ENCODE measurements at places on chromosomes 1 and 21.

- DNase-seq, result no peak
Observed at GRCh38 chr1:109926662-109927300, 16.1 kb downstream of the CSF1 start.

- no peak for DNase-seq
Observed at GRCh38 chr1:15735304-15736037, 587 bp upstream of the SLC25A34 start.

DNA sequence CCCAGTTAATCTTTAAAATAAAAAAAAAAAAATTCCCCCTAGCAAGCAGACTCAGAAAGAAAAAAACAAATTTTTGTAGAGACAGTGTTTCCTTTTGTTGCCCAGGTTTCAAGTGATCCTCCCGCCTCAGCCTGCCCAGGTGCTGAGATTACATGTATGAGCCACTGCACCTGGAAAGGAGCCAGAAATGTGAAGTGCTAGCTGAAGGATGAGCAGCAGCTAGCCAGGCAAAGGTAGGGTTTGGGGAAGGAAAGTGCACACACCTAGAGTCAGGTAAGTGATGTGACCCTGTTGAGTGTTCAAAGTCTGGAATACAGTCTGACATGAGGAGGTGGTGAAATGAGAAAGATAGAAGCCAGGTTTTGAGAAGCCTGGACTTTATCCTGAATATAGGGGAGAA, 1.7 kb downstream of the AKR1A1 start:
- DNase-seq, result no peak

GRCh38 chr21:26127918-26128317, 42.7 kb downstream of the APP start:
- no peak for DNase-seq

DNA sequence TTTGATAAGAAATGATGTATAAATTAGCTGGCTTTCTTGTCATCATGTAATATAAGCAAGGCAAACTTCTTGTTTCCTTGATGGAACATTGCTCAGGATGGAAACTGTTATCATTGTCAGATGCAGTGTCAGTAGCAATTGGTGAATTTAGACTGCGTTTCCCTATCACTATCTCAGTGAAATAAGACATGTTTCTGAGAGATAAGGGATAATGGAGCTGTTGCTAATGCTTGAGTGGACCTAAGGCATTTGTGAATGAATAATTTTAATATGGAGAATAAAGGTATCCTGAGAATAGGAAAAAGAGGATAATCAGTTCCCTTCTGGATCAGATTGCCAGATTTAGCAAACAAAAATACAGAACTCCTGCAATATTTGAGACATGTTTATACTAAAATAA, 160.9 kb downstream of the HLX start:
- no peak for DNase-seq

DNA sequence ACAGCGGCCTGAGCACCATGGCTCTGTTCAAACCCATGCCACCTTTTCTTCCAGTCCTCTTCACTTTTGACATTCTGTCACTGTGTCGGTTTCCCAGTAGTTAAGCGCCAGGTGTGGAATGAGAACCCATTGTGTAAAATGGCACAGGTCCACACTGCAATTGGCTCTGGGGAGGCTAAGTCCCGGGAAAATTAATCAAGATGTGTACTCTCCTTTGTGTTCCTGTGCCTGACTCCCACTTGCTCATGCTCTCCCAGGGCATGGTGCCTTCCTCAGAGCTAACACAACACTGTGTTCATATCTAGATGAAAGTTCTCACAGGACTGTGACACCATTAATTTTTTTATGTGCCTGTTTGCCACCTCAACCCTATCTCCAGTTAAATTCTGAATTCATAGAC, 59.0 kb upstream of the BTG3 start:
- DNase-seq, result no peak

DNA sequence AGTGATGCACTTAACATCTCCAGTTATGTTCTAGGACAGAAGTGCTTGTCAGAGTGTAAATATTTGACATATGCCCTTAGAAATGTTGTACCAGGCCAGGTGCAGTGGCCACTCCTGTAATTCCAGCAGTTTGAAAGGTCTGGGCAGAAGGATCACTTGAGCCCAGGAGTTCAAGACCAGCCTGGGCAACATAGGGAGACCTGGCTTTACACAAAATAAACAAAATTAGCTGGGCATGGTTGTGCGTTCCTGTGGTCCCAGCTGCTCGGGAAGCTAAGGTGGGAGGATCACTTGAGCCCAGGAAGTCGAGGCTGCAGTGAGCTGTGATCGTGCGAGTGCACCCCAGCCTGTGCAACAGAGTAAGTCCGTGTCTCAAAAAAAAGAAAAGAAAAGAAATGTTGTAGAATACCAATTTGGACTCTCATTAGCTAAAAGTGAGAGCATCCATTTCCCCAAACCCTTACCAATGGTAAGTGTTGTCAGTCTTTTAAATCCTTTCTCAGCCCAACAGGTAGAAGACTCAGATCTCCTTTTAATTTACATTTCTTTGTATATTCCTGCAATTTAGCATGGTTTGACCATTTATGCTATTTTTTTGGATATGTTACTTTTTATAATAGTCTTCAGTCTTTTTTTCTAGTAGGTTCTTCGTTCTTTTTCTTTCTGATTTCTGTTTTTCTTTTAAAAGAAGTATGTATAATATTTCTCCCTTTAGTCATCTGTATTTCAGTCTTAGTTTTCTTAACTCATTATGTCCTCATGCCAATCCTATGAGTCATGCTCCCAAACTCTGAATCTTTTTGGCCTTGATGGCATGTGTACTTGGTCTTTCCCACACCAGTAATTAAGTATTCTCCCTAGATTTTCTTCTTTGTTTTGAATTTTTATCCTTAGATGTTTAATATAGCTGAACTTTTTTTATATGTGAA, 74.4 kb downstream of the CAMTA1 start:
- no peak for DNase-seq

DNA sequence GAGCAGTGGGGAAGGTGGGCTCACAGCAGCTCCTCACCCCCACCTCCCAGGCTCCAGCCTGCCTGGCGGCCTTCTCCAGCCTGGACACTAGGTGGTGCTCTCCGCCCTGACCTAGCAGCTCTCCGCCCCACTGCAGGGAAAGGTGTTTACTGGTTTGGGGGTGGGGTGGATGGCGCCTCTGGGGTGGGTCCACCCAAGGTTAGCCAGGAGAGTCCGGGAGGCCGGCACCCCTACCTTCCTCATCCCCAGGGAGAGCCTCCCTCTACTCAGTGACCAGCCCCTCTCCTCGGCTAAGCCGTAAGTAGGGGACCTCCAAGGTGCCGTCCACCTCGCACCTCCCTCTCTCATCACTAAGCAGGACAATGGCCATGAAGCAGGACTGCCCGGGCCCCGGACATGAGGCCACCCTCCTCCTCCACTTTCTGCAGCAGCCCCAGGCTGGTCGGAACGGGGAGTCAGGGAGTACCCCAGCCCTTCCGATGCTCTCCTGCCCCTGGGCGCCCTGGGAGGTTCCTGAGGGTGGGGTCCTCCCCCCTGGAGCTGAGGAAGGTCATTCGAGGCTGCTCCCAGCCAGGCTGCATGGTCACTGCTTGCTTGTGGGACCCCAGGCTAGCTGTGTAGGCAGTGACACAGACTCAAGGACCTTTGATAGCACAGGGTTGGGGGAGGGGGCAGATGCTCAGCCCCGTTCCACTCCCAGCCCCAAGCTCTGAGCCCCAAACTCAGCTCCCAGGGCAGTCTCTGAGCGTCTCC, 101.4 kb upstream of the VAMP3 start:
- peak; percentile 37 for DNase-seq

DNA sequence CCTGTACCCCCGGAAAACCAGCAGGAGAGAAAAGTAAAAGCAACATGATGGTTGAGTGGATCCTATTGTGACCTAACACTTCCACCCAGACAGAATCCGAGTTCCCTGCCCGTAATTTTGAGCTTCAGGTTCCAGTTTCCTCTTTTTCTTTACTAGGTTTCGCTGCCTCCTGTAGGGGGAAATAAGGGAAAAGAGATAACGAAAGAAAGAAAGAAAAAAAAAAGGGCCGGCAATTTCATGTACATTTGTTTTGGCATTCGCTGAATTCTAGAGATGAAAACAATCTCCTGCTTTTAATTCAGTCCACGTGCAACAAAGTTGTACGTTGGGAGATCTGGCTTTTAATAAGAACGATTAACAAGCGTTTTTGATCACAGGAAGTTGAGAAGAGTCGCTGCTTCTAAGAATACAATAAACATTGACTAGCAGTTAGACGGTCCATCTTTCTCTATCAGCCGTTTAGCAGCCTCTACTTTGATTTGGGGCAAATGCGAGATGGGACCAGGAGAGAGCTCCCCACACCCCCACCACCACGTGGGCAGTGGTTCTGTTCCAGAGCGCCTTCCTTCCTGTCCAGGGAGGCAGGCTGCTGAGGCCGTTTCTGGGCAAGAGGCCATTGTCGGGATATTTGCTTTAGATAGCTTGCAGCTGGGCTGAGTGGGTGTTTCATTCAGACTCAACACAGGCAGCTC, 155.9 kb upstream of the RUNX1 start:
- DNase-seq, result no peak

- DNase-seq, result no peak
Observed at GRCh38 chr1:11842154-11843041, 5.2 kb downstream of the NPPA start.

- no peak for DNase-seq
Observed at GRCh38 chr1:204336421-204337035, 23.2 kb downstream of the PLEKHA6 start.
